ENCODE measurements at places on chromosomes 16 and 17. TPM values are rescaled to one million over a fixed set of nuclear protein-coding genes. Genes with fewer than 3 reads are reported as not detected.

NCBP3 gene
- total RNA-seq: 45.7 TPM

ASGR1 gene
- total RNA-seq: 5.9 TPM

CMTM2 gene
- total RNA-seq: not detected

GP1BA gene
- total RNA-seq: not detected

DUSP3 gene
- total RNA-seq: 16.9 TPM

DNA sequence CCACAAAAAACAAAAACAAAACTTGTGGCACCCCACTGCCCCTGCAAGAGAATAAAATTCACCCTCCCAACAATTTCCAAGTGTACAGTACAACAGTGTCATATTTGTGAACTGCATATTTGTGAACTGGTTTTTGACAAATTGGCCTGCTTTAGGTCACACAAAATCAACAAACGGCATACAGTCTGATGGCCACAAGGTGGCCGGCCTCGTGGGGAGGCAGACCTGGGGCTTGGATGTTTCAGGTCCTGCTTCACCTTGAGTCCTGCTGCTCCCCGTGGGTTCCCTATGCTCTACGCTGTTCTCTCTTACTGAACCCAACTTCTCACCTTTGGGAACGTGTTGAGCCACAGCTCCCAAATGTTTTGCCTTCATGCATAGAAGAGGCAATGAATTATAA, 102.2 kb downstream of the CDK5R1 start:
- peak; percentile 71 for DNase-seq

DNA sequence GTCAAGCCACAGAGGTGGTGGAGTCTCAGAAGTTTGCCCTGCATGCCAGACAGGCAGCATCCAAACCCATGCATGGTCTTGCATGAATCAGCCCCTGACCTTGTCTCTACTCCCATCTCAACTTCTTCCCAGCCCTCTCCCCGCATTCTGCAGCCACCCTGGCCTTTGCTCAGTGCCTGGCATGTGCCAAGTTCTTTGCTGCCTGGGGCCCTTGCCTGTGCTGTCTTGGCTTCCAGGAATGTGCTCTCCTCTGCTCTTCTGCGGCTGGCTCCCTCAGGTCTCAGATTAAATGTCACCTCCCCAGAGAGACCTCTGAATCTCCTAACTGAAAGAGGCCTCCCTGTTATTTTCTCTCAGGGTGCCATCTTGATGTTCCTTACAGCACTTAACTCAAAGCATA, 17.6 kb downstream of the DRC3 start:
- no peak for DNase-seq

- DNase-seq: peak; percentile 53
Measured at GRCh38 chr17:80992077-80992947, 671 bp downstream of the CHMP6 start.

- DNase-seq: no peak
Measured at GRCh38 chr17:16037636-16038035, 38.0 kb downstream of the TTC19 start.

DNA sequence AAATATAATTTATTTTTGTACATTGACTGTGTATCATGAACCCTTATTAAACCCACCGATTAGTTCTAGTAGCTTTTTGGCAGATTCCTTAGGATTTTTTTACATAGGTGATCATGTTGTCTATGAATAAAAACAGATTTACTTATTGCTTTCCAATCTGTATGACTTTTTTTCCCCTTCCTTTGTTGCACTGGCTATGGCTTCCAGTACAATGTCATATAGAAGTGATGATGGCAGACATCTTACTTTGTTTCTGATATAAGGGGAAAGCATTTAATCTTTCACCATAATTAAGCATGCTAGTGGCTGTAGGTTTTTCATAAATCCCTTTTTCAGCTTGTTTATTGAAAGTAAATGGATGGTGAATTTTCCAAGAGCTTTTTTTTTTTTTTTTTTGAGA, 28.9 kb upstream of the NACA2 start:
- no peak for DNase-seq

GRCh38 chr16:81445966-81446906, 1.6 kb downstream of the CMIP start:
- DNase-seq: no peak

DNA sequence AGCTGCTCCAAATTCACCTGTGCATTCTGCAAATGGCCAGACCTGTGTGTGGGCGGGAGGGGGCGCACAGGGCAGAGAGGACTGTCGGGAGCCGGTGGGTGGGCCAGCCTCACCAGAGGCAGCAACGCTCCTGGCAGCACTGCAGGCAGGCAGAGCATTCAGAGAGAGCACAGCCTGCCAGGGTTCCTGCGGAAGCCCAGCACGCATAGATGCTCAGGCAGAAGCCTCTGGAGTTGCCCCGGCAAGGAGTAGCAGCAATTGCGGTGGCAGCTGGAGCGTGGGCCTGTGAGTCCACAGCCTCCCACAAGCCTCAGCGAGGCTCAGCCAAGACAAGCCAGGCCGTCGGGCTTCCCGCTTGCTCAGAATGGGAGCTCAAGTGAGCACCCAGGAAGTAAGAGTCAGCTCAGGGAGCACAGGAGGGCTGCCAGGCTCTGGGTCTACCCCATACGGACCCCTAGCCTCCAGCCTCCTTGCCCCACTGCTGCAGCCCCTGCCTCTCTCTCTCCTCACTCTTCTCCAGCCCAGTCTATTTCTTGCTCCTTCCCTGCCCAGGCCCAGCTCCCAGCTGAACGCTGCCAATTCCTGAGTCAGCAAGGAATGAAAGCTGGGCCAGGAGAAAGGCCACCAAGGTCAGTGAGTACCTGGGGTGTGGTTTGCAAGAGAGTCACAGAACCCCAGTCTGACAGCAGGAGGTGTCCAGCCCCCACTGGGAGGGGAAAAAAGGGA, 9.6 kb downstream of the EMC6 start:
- DNase-seq: peak; percentile 91

DNA sequence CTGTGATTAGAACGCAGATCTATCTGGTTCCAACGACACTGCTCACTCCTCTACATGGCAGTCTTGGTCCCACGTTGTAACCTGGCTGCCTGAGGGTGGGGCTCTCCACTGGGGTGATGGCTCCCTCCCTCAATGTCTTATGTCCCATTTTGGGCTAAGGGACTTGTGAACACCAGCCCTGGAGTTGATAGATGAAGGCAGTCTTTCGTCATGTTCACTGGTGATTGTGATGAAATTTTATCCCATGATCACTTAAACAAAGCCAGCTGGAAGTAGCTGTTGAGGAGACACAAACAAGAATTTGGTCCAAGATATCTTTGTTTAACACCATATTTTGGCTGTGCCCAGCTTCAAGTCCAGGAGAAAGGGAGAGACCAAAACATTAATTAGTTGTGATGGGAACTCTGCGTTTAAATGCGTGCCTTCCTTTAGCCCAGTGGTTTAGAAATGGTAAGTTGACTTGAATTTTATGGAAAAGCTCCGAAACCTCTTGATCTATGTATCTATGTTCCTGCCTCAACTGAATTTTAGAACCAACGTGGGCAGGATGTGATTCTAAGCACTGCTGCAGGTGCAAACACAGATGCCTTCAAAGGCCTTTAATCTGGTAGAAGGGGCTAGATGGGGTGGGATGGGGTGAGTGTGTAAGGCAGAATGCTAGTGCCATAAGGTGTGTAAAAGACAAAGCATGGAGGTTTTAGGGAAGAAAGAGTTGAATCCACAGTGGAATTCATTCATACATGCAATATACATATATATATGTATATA, 186.8 kb upstream of the IRX3 start:
- no peak for DNase-seq

DNA sequence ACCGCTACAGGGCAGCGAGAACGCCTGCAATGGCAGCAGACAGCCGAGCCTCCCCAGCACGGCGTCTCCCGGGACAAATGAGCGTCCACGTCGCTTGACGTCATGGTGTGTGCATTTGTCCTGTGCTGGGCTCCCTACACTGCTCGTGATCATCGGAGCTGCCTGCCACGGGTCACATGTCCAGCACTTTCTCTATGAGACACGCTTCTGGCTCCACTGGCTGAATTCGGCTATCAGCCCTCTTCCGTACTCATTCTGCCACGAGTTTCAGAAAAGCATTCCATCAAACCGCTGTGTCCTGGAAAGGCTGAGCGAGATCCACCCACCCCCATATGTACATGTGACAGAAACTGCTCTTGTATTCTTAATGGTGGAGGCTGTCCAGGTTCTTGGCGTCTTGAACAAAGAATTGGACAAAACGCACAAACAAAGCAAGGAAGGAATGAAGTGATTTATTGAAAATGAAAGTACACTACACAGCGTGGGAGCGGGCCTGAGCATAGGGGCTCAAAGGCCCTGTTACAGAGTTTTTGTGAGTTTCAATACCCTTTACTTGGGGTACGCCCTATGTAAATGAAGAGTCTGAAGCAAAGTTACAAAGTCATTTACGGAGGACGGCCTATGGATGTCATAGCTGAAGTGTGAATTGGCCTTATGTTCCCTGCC, 28.5 kb upstream of the SHCBP1 start:
- DNase-seq: no peak

DNA sequence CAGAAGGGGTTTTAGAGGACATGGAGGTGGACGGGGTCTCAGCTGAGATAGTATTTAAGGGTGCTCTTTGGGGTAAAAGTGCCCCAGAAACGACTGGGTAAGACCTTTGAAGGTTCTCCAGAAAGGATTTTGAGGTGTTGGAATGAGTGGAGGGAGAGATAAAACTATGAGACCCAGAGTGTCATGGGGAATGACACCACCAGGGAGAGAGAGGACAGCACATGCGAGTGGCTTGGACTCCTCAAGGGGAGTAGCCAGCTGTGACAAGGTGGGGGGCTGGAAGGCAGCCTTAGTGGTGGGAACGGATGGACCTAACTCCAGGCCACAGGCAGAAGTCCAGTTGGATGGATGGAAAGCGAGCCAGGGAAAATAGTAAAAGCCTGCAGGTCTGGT, 19.2 kb upstream of the PITPNM3 start:
- no peak for DNase-seq

DNA sequence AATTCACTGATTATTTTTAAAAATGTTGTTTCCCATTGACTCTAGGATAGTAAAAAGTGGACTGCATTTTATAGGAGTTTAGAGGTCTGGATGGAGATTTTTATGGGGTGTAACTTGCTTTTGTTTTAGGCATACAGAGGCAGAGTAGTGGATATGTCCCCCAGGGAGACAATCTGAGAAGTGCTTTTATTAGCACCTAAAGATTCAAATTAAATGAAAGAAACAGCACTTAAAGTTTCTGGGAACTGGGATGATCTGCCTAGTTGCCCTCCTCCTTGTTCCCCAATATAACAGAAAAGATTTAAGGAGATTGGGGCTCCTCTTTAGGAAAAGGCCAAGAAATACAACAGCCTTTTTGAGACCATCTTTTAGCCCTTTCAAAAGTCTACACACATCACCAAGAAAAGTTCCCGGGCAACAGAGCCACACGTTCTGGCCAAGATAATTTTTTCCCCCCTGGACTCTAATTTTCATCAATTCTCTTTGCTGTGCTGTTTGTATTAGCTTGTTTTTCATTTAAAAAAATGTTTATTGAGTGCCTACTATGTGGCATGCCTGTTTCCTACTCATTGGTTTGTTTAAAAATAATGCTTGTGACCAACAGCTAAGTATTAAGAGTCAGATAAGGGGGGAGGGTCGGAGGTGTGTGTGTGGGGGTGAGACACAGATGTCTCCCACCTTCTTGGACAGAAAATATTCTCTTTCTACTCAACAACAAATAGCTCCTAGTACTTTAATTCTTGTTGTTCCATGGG, 2.5 kb upstream of the IGF2BP1 start:
- no peak for DNase-seq

GRCh38 chr17:72474719-72475477, 354.1 kb downstream of the SOX9 start:
- no peak for DNase-seq

DNA sequence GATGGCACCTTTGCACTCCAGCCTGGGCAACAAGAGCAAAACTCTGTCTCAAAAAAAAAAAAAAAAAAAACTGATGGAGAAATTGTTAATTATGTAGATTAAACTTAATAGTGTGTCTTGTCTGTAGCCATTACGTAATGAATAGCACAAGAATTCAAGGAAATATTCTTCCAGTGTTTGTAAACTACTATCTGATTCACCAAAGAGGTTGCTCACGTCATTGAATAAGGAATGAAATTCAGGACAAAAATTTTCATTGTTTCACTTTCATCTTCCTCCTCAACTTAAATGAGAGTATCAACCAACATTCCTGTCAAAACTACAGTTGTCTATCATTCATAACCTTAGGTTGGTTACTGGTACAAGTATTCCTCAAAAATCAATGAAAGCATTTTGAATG, 30.7 kb upstream of the MYO18A start:
- no peak for DNase-seq

GRCh38 chr16:77882358-77882757, 94.0 kb downstream of the VAT1L start:
- DNase-seq: no peak

DNA sequence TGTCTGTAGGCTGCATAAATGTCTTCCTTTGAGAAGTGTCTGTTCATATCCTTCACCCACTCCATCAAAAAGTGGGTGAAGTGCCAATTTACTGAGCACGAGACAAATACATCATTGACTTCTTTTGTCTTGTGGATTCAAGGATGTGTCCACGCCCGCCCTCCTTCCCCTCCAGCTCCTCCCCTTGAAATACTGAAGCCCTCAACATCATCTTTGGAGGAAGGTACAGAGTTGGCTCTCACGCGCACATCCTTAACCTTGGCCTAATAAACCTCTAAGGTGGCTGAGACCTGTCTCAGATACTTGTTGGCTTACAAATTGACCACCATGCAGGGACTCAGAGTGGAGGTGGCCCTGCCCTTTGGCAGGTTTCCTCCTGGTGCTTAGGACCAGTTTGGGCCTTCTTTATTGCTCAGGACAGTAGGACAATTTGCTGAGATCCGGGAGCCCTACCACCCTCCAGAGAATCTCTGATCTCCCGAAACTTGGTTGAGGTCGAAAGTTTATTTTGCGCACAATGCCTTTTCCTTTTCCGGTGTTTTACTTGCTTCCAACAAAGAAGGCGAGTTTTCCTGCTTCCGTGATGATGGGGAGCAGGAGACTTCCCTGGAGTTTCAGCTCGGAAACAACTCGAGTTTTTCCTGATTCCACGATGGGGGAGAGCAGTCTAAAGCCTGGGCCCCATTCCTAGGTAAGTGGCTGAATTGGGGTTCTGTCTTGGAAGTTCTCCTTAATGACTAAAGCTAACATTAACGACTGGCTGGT, 14.1 kb upstream of the CDK10 start:
- DNase-seq: no peak

GRCh38 chr17:61379457-61380216, 20.0 kb upstream of the TBX2 start:
- no peak for DNase-seq

- DNase-seq: no peak
Measured at GRCh38 chr17:66369830-66370229, 67.4 kb downstream of the PRKCA start.

- DNase-seq: no peak
Measured at GRCh38 chr17:1120596-1121441, 59.0 kb downstream of the ABR start.
